Colonic mucosa (tissue), 4 donors: ENCODE measurements at places on chromosomes 4 and X.

DNA sequence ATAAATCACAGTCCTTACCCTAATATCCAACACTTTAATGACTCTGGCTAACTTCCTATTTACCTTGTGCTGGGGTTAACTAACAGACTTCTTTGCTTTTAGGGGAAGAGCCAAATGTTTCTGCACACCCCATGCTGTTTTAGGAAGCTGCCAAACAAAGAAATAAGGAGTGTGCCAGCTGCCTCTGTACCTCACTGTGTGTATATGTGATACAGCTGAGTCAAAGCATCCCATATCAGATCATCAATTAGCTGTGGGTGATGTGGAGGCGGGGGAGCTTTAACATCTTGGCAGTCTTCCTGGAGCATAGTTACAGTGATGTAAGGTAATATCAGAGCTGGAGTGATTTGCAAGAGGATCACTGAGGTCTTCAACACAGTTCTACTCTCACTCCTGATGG is 95.4 kb downstream of the COL25A1 start:
- no peak for DNase-seq

DNA sequence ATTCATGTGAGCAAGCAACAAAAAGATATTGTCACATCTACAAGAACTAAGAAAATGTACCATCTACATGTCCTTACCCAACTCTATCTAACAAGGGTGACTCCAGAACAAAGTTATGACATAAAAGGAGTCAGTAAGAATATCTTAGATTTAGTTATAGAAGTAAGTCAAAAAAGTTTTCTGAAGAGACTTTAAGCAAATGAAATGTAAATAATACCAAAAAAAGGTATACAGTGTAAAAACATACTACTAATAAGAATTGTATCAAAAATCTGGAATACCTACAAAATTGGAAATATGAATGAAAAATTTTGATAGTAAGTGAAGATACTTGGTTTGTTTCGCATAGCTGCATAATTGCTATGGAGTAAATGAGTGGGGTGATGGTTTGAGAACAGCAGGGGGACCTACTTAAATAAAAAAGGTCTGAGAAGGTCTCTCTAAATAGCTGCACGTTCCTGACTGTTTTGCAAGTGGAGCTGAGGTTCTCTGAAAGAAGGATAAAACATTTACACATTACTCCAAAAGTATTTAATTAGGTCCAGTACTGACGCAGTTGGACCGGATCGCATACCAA is 51.0 kb upstream of the ENPP6 start:
- DNase-seq = no peak

GRCh38 chrX:34632384-34632783 is 24.7 kb downstream of the TMEM47 start:
- DNase-seq = no peak

GRCh38 chr4:145531223-145531622 is 49.6 kb downstream of the SMAD1 start:
- no peak for DNase-seq

GRCh38 chrX:39765327-39765726 is 332.4 kb downstream of the BCOR start:
- DNase-seq = no peak

DNA sequence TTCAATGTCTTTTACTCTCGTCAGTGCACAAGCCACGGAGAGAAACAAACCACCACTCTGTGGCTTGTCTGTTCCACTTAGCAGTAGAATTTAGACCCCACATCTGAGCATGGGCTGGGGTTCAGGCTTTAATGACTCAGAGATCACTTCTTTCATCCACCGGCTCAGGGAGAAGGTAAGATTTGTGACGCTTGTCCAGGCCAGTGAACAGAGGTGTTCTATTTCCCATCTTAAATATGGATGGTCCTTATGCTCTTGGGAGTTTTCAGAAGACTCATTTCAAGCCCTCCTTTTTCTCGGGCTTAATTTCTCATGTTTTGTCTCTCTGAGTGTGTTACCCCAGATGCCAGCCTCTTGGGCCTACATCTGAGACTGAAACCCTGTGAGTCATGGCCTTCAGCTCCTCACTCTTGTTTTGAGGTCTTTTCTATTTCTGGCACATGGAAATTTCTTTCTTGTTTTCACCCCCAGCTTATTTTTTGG is 127.4 kb upstream of the SFRP2 start:
- DNase-seq = no peak

GRCh38 chr4:3280466-3280865 is 12.4 kb upstream of the RGS12 start:
- no peak for DNase-seq

DNA sequence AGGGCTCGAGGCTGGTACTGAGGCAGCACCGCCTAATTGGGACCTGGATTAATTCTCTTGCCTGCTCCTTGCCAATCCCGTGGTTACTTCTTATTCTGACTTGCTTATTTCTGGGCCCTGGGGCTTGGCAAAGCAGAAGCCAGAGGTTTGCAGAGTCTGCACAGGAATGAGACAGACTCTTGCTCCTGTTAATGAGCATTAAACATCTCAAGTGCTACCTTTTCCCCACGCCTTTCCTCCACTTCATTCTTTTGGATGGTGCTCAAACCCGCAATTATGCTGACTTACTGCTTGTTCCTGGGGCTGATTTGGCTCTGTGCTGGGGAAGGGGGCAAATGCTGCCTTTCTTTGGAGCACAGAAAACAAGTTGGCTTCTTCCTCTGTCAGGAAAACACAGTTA is 16.5 kb upstream of the STOX2 start:
- DNase-seq = no peak

DNA sequence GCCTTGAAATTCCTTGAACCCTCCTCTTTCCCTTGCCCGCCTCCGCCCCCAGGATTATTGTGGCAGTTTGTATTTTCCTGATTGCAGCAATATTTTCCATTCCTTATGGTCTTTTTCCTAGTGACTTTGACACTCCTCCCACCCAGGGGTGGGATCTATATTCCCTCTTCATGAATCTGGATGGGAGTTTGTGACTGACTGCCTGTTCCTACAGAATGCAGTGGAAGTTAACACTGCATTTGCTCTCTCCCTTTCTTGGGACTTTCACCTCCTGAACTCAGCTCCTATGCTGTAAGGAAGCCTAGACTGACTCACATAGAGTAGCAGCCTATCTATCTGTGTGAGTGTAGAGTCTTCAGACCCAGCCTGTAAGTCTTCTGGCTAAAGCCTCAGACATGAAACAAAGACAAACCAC is 2.2 kb downstream of the FUNDC2 start:
- DNase-seq = peak; percentile 23

GRCh38 chr4:159018062-159018629 is 84.7 kb upstream of the RAPGEF2 start:
- no peak for DNase-seq

DNA sequence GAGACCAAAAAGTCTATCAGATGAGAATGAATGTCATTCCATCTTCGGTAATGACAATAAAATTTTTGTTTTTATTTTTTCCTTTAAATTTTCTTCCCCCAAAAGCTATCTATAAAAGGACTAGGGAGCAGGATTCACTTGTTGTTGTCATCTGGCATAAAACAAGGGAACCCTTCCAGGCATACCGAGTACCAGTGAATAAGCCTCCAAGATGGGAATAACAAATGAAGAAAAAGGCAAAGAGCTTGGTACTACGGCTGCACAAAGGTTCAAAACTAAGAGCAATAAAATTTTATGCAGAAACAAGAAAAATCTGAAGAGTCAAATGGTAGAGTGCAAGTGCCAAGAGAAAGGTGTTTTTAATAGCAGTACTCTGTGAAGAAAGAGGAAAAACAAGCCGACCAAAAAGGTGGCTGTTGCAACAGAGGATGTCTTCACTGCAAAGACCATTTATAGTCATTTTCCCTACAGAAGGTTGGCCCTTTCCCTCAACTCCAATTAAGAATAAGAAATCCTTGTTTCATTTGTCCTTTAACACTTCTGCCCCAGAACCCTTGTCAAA is 25.8 kb downstream of the PPP3CA start:
- DNase-seq = no peak

DNA sequence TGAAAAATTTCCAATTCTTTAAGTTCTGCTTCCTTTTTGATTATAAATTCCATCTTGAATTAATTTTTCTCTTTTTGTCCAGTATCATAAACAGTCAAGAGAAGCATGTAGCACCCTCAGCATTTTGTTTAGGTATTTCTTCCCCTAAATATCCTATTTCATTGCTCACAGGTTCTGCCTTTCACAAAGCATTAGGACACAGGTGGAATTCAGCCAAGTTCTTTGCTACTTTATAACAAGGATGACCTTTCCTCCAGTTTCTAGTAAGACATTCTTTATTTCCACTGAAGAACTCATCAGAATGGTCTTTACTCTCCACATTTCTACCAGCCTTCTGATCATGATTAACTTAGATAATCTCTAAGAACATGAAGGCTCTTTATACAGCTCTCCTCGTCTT is 7.4 kb downstream of the SLC9B1 start:
- no peak for DNase-seq

DNA sequence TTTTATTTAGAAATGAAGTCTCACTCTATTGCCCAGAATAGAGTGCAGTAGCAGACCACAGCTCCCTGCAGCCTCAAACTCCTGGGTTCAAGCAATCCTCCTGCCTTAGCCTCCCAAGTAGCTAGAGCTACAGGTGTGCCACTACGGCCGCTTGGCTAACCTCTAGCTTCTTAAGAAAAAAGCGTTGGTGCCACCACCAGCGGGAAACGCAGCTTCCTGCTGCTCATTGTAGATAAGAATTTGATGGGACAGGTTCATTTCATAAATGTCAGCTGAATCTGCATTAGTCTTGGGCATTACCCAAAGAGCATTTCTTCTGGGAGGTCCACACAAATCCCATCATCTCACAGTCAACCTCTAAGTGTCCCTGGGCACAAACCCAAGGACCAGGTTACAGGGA is 33.2 kb upstream of the NAP1L5 start:
- no peak for DNase-seq

- no peak for DNase-seq
These were observed 60.4 kb downstream of the JADE1 start for GRCh38 chr4:128869776-128870509.

DNA sequence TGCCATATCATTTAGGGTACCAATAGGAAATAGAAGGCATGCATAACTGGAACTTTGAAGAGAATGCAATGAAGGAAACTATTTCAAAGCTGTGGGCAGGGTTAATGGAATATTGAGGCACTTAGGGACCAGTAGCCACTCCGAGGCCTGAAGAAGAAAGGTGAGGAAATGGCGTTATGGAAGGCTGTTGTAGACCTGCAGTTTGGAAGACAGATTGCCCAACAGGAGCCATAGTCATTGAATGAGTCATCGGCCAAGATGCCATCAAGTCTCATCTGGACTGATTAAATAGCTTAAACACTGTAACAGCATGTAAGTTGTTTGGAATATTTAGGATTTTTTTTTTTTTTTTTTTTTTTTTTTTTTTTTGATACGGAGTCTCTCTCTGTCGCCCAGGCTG is 11.6 kb downstream of the CXCL13 start:
- DNase-seq = no peak

DNA sequence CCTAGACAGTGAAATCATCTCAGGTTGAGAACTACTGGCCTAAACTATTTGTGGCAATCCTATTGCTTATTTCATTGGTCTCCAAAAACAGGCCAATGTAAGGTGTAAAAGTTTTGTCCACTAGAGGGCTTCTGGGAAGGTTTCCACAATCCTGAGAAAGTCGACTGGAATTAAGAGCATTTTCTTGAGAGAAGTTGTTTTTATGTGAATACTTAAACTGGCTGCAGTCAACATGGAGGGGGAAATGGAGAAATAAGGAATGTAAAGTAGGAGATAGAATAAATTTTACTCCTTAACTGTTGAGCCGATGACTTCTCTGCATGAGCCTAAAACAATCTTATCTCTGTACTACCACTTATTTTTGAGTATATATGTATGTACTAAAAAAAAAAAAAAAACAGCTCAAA is 11.0 kb upstream of the EIF4E start:
- no peak for DNase-seq

DNA sequence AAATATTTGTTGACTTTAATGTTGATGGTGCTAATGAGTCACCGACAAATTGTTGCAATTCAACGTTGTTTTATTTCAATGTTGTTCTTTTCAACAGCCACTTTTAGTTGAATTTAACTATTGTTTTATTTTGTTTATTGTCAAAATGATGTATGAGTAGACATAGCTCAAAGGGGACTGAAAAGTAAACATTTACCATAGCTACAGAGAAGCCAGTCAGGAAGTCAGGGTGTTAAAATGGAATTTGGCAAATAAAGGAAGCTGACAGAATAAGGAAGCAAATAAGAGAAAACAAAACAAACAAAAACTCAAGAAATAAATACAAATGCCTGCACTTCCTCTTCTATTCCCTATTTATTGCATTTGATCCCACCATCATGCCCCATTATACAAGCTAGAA is 648.4 kb upstream of the HTR2C start:
- no peak for DNase-seq

DNA sequence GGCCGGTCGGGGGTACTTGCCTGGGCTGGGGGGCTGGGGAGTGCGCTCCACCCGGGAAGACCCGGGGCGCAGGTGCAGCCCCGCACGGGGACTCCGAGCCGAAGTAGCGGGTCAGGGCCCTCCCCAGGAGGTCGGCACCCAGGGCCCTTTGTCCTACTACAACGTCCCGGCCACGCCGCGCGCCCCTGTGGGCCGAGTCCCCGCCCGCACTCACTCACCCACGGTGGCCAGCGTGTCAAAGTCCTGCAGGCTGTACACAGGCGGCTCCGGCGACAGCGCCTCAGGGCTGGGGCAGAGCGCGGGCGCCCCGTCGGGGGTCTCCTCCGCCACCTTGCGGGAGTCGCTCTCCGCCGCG is 602 bp downstream of the PRKX start:
- DNase-seq = peak; percentile 38

- peak; percentile 34 for DNase-seq
These were observed 112.0 kb upstream of the TBL1X start for GRCh38 chrX:9352694-9353411.

DNA sequence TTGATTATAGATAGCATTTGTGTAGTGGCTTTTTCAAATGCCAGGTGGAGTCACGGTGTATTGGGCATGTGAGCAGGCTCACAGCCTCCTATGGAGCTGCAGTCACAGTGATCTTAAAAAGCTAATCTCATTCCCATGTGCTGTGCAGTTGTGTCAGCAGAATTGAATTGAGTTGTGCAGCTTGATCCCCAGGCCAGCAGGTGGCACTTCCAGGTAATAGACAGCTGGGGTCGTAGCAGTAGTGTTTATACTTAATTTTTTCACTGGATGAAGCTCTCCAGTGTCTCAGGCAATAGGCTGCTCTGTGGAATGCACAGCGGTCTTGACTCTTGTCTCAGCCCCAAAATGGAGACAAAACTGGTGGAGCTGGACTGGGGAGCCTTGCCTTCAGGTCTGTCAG is 1028.1 kb downstream of the SH3BGRL start:
- no peak for DNase-seq

GRCh38 chr4:140607852-140608251 is 39.1 kb upstream of the UCP1 start:
- DNase-seq = no peak

GRCh38 chrX:44314259-44314734 is 29.2 kb downstream of the EFHC2 start:
- peak; percentile 31 for DNase-seq
